ENCODE measurements at places on chromosomes 2 and 18.

GRCh38 chr2:66679442-66679841, 244.5 kb downstream of the MEIS1 start:
- no peak for DNase-seq

DNA sequence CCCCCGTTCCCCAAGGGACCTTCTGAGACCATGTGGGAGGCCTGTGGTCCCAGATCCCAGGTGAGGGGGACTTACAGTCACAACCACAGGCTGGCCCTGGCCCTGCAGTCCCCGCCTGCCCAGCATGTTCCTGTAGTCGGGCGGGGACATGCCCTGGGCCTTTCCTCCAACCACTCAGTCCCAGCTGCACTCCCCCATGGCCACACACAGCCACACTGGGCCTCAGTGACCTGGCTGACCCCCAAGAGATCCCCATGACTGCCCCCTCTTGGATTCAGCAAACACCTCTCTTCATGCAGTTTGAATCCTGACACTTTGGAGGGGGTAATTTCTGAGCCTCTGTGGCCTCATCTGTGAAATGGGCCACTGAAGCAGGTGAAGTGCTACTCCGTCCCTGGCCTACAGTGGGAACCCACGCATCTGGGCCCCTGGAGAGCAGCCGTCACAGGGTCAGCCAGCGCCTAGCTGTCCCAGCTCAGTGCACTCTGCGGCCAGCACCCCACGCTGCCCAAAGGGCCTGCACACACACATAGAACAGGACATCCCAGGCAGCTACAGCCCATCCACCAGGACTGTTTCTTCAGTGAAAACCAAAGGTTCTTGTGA, 12.7 kb upstream of the ARHGEF4 start:
- DNase-seq: peak; percentile 15

GRCh38 chr2:47307066-47307465, 95.9 kb upstream of the MSH2 start:
- DNase-seq: no peak

DNA sequence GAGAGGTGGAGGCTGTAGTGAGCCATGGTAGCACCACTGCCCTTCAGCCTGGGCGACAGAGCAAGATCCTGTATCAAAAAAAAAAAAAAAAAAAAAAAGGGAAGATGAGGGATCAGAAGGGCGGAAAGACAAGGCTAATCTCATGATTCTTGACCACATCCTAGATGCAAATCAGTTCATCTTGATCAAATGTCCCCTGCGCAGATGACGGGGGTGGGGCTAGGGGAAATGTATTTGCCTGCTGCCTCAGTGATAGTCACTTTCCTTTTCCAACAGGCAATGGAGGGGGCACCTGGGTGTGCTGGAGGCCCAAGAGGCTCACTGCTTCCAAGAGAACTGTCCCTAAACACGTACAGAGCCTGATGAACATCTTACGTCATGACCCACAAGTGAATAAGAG, 3.7 kb upstream of the EMILIN2 start:
- no peak for DNase-seq

Measured in GM12864 (cell line).